IMR-90 (cell line): ENCODE measurements at places on chromosomes 7 and 10. TPM values are rescaled to one million over a fixed set of nuclear protein-coding genes. Genes with fewer than 3 reads are reported as not detected.

The SMIM30 gene
- total RNA-seq = 47.7 and 51.7 TPM in 2 replicates

The CAMK2B gene
- 0.18 and 0.28 TPM in 2 replicates for total RNA-seq

GRCh38 chr10:45253183-45253914 lies 62.1 kb downstream of the OR13A1 start:
- no peaks in the 10 kb centered on the region for H3K27me3 ChIP-seq
- no peaks in the 10 kb centered on the region for H3K36me3 ChIP-seq
- no peaks in the 10 kb centered on the region for H3K4me1 ChIP-seq

DNA sequence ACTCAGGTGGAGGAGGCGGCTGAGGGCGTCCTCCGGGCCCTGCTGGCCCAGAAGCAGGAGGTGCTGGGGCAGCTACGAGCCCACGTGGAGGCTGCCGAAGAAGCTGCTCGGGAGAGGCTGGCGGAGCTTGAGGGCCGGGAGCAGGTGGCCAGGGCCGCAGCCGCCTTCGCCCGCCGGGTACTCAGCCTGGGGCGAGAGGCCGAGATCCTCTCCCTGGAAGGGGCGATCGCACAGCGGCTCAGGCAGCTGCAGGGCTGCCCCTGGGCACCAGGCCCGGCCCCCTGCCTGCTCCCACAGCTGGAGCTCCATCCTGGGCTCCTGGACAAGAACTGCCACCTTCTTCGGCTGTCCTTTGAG lies 2.8 kb downstream of the TRIM56 start:
- no peak for DNase-seq
- no peaks in the 10 kb centered on the region for H3K27me3 ChIP-seq
- peaks cover 37% of the 10 kb centered on the region for H3K36me3 ChIP-seq
- H3K27ac ChIP-seq = no peak overlapping the region
- H3K4me3 ChIP-seq = no peak overlapping the region

GRCh38 chr10:111560027-111560426 lies 483.2 kb downstream of the ADRA2A start:
- H3K4me1 ChIP-seq = no peaks in the 10 kb centered on the region
- no peak for DNase-seq
- H3K27me3 ChIP-seq = no peaks in the 10 kb centered on the region

- no peaks in the 10 kb centered on the region for H3K27me3 ChIP-seq
- no peak overlapping the region for H3K4me3 ChIP-seq
- no peak for DNase-seq
- peaks cover 19% of the 10 kb centered on the region for H3K36me3 ChIP-seq
Measured at GRCh38 chr10:32265756-32266155, 81.2 kb downstream of the EPC1 start.

- H3K27me3 ChIP-seq = no peaks in the 10 kb centered on the region
- no peaks in the 10 kb centered on the region for H3K36me3 ChIP-seq
- DNase-seq = no peak
Measured at GRCh38 chr10:77226452-77226851, 411.2 kb downstream of the KCNMA1 start.

GRCh38 chr10:95815133-95815532 lies 59.2 kb downstream of the ENTPD1 start:
- DNase-seq = no peak
- H3K4me3 ChIP-seq = no peak overlapping the region
- no peaks in the 10 kb centered on the region for H3K27me3 ChIP-seq
- peaks cover 19% of the 10 kb centered on the region for H3K4me1 ChIP-seq
- H3K27ac ChIP-seq = no peak overlapping the region
